Suppressor macrophage (primary cell): ENCODE measurements at places on chromosomes 16 and 17.

DNA sequence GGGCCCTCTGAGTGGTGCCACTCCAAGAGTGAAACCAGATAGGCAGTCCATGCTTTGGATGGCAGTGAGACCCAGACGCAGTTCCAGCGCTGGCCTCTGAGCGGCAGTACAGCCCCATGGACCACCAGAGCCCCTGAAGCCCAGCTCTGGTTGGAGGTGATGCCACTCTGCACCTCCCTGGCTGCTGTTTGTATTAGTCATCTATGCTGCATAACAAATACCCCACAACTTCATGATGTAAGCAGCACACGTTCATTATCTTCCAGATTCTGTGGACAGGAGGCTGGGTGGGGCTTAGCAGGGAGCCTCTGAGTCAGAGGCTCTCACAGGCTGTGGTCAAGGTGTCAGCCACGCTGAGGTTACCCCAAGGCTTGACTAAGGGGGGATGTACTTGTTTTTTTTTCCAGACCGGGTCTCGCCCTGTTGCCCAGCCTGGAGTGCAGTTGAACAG, 5.1 kb upstream of the NME4 start:
- DNase-seq, result peak; percentile 48

DNA sequence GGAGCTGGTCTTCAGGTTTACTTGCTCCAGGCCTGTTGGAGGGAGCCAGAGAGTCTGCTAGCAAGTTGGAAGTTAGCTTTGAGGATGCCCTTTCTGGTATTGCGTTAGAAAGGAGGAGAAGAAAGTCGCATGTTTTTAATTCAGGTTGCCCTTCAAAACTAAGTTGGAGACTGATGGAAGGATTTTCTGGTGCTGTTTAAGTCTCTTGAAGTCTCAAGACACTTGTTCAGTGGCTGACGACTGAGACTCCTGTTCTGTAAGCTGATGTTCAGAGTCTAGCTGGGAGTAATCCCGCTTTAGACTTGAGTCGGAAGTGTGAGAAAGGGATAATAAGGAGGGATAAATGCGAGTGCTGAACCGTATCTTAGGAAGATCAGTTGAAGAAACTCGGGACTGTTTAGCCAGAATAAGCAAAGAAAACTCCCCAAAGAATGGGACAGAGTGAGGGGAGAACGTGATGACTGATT, 740 bp downstream of the AATF start:
- no peak for DNase-seq

- no peak for DNase-seq
Measured at GRCh38 chr16:78307824-78308528, 208.5 kb downstream of the WWOX start.

GRCh38 chr17:32016231-32016630, 9.0 kb downstream of the LRRC37B start:
- peak; percentile 56 for DNase-seq

- no peak for DNase-seq
Measured at GRCh38 chr17:31074772-31075555, 19.8 kb upstream of the NF1 start.

DNA sequence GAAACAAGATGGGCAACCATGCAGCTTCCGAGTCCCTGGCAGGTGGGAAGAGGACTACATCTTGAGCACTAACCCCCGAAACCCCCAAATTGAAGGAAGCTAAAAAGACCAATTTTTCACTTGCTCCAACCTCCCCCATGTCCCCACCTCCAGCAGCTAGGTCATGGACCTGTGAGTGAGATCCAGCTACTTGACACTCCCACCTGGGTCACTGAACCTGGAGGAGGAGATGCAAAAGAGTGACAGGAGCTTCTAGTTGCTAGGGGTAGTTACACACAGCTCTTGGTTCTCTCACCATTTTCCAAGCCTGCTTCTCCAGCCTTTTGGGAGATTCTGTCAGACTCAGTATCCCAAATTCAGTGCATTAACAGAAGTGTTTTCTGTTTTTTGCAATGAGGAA, 11.2 kb downstream of the PDZD9 start:
- no peak for DNase-seq

DNA sequence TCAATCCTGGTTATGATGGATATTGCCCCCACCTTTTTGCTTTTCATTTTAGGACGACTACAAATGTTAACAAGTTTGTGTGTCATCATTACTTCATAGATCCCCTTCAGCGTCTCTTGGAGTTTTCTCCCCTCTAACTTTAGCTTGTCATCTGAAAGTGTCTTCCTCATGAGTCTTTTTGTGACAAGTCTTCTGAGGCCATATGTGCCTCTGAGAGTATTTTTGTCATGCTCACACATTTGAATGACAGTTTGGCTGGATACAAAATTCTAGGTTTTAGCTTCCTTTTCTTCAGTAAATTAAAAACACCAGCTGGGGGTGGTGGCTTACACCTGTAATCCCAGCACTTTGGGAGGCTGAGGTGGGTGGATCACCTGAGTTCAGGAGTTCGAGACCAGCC, 203.8 kb upstream of the CHMP6 start:
- no peak for DNase-seq

GRCh38 chr17:41781404-41782110, 5.0 kb downstream of the JUP start:
- no peak for DNase-seq

GRCh38 chr16:8996891-8997290, 33.2 kb upstream of the USP7 start:
- DNase-seq, result peak; percentile 30

DNA sequence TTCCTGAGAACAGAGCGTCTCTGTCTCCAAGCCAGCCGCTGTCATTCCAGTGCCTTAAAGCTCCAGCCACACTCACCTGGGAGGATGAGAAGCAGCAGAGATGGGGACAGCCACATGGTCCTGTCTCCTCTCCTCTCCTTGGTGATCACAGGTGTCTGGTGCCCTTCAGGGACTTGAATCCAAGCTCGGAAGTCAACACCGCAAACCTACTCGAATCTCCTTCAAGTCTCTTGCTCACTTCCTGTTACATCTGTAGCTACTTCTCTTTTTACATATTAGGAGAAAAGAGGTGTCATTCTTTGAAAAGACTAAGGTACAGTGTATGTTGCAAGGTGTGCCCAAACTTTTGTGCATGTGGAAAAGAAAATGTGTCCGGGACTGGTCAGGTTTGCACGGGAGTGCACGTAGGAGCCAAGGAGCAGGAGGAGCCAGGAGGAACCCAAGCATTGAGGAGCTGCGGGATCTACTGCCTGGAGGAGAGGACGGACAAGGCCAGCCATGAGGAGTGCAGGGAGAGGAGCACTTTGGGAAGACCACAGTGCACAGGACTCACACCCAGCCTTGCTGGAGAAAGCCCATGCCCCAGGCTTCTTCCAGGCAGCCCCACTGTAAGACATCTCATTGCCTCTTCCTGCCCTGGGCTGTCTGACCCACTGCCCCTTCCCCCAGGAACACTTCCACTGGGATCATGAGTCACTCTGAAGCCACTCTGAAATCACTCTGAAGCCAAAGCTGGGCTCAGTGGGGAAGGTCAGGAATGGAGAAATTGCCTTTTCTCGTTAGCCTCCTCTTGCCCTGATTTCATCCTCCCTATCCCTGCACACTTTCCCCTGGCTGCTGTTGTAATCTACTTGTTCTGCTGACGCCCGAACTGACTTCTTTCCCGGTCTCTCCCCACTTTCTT, at the start of gene CD300LD:
Gene CD300LD (minus strand): TSS at position 197 of the 904 bp plus-strand sequence. CDS start 81 bp downstream, at position 116.
- DNase-seq, result peak; percentile 34

GRCh38 chr17:44655983-44656710, at the start of gene MEIOC:
Gene MEIOC (plus strand): TSS chr17:44656468. CDS start chr17:44656614, 146 bp downstream.
- peak; percentile 42 for DNase-seq

DNA sequence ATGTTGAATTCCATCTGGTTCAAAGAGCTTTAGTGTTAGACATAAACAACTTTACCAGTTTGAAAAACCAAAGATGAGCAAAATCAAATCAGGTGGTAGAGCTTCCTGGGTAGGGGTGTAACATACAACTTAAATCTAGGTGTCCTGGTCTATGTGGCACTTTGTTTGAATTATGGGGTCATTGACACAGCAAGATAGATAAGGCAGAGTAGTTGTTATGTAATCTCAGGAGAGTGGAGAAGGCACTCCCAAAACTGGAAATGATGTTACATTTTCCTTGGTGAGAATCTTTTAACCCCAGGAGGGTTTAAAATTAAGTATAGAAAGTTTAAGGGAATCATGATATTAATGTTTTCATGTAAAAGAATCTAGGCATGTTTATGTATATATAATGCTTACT, 31.9 kb downstream of the CCDC42 start:
- no peak for DNase-seq

GRCh38 chr17:65064452-65065019, 8.0 kb upstream of the GNA13 start:
- no peak for DNase-seq

DNA sequence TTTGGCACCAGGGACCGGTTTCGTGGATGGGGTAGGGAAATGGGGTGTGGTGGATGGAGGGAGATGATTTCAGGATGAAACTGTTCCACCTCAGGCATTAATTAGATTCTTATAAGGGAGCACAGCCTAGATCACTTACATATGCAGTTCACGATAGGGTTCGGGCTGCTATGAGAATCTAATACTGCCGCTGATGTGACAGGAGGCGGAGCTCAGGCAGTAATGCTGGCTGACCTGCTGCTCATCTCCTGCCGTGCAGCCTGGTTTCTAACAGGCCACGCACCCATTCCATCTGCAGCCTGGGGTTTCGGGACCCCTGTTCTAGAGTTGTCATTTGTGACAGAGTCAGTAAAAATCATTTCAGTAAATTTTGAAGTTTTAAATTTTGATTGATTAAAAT, 99.7 kb downstream of the CHD9 start:
- DNase-seq, result no peak

- no peak for DNase-seq
Measured at GRCh38 chr16:56279132-56279531, 87.8 kb downstream of the GNAO1 start.

DNA sequence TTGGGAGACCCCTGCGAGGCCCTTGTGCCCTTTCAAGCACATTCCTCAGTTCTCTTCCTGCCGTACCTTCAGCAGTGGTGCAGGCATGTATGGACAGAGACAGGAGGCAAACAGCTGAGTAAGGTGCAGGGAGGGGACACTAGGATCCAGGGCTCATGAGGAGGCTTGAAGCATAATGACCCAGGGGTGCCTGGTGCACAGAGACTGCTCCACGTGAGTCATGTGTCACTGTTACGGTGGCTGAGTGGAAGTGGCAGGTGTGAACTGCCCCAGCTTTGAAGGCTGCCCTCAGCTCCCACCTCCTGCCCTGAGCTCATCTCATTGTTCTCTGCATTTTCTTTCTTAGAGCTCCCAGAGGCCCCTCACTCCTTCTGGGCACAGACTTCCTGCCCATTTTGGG, 124.8 kb downstream of the NTN1 start:
- DNase-seq, result no peak

DNA sequence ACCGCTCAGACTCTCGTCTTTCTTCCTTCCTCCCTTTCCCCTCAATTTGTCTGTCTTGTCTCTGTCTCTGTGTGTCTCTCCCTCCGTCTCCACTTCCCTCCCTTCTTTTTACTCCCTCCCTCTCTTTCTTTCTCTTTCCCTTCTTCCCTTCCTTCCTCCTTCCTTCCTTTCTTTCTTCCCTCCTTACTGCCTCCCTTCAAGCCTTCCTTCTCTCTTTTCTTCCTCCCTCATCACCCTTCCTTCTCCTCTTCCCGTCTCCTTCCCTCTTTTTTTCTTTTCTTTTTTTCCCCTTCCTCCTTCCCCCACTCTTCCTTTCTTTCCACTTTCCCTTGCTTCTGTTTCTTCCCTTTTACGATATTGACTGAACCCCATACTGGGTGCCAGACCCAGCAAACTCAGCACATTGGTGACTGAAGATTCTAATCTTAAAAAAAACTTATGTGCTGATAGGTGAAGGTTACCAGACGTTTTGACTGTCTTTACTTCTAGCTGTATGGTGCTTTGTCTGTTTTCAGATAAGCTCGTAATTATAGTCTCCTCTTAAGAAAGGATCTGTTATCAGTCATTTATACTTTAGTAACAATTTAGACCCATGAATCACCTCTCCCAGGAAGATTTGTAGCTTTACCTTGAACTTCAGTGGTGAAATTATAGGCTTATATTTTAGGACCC, 481 bp upstream of the BRD7 start:
- no peak for DNase-seq

- DNase-seq, result peak; percentile 19
Measured at GRCh38 chr16:66511602-66512271, 38.2 kb downstream of the TK2 start.

- DNase-seq, result no peak
Measured at GRCh38 chr16:88746506-88746905, 38.5 kb downstream of the PIEZO1 start.
